Cerebellar nuclear complex (tissue), 1 donor: ENCODE measurements at places on chromosomes 13 and 19.

DNA sequence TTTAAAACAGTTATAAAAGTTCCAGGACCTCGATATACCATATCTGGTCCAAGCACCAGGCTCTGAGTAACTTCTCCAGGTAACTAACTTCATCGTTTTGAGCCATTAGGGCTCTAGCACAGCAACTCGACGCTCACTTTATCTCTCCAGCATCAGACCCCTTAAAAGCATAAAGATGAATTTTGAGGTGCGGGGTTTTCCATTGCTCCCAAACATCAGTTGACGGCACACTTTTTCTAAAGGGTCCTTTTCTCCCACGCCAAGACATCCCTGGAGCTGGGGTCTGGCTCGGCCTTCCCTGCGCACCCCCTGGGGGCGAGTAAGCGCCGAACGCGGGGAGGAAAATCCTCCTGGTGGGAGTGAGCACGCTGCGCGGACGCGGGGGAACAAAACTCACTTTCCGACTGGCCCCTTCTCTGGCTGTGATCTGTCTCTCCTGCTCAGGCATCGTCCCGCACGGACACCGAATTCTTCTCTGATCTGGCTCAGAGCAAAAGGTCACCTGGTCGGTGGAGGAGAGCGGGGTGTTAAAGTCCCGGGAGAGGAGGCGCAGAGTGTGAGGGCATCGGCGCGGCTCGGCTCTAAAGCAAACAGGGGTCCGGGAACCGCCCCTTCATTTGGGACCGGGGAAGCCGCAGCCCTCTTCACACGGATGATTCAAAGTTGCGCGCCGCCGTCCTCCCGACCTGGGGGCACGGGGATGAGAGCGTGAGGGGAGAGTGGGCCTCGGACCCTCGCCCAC lies at the start of gene ATP7B:
Gene ATP7B, minus strand, starts transcription at position 561 of the 742 bp plus-strand sequence. Its CDS starts 113 bp downstream, at position 448.
- DNase-seq = no peak

DNA sequence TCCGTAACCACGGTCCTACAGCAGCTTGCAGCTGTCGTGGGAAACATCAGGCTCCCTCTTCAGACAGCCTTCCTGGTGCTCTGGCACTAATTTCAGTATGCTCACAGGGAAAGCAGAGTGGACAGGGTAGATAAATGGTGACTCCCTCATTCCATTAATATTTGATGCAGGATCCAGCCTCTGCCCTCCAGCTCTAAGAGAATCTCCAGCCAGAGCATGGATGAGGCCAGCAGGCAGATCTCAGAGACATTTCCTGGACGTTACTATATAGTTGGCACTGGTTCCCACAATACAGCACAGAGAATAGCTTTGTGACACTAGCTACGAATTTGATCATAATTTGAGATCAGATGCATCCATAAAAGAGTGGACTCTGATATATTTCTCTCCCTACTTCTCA lies 341.4 kb downstream of the LIG4 start:
- DNase-seq = no peak

DNA sequence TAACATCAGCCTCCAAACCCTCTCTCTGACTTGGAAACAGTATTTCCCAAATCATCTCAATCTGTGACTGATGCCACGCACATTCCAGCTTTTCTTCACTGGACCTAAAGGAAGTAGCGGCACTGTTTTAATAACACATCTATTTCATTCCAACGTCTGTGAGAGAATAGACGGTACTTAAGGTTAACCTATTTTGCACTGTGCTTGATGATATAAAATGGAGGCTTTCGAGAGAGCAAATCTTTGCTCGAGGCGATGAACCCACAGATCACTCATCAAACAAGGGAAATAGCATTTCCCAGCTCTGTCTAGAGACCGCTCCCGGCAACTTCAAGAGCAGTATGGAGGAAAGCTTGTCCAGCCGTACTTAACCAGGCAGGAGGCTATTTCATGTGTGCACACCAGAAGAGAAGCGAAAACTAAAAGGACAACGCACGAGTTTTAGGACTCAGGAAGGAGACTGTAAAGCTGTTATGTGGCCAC lies 2.9 kb downstream of the UBL3 start:
- DNase-seq = no peak

DNA sequence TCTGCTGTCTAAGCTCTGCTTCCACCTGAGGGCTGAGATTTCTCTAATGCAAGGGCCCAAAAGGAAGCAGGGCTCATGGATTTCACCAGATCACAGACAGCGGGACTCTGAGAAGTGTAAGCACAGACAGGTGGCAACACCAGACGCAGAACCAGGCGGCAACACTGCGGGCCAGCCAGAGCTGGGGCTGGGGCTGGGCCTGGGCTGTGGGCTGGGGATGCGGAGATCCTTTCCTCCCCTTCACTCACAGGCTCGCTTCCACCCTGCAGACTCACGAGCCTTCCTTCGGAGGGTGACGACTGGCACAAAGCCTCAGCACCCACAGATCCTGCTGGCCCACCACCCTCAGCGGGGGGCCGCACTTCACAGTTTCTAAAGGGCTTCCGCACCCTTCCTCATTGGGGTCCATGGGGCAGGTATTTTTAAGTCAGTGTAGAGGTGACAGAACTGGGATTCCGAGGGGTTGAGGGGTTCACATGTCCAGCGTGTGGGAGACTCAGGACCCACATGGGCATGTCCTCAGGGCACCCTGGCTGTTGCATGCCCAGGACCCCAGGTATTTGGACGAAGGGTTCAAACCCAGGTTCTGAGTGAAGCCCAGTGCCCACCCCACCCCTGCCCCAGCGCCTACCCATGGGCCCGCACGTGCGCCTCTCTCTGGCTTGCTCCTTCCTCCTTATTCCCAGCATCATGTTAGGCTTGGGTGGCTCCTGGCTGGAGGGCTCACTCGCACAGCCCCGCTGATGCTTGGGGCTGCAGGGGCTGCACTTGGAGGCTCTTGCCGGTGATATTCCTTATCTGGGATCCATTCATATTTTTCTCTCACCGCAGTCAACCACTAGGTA lies 137.3 kb upstream of the GPR12 start:
- DNase-seq = no peak

DNA sequence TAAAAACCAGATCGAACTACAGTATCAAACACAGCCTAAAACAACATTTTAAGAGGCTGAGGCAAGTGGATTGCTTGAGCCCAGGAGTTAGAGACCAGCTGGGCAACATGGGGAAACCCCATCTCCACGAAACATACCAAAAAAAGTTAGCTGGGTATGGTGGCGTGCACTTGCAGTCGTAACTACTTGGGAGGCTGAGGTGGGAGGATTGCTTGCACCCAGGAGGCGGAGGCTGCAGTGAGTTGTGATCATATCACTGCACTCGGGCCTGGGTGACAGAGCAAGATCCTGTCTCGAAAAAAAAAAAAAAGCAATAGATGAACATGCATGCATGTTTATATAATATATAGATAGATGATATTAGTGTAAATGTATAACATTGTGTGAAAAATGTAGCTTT lies 5.2 kb upstream of the MRPS31 start:
- DNase-seq = no peak

DNA sequence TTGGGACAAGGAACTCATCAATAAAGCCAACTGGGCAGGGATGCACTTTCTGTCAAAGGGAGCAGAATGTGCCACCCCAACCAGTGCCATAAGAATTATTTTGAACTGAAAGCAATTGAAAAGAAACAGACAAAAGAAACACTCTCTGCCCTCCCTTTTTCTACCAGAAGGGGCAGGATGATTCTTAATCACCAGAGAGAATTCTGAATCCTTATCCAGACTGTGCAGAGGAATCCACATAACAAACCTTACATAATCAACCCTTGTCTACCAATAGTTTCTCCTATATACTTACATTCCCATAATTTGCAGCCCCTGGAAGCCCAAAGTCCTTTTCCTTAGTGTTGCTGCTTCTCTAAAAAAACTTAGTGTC lies 520.7 kb upstream of the NBEA start:
- DNase-seq = no peak

GRCh38 chr13:35995136-35995535 lies 136.0 kb downstream of the DCLK1 start:
- DNase-seq = no peak

GRCh38 chr13:114088863-114089262 lies 43.6 kb downstream of the RASA3 start:
- no peak for DNase-seq

DNA sequence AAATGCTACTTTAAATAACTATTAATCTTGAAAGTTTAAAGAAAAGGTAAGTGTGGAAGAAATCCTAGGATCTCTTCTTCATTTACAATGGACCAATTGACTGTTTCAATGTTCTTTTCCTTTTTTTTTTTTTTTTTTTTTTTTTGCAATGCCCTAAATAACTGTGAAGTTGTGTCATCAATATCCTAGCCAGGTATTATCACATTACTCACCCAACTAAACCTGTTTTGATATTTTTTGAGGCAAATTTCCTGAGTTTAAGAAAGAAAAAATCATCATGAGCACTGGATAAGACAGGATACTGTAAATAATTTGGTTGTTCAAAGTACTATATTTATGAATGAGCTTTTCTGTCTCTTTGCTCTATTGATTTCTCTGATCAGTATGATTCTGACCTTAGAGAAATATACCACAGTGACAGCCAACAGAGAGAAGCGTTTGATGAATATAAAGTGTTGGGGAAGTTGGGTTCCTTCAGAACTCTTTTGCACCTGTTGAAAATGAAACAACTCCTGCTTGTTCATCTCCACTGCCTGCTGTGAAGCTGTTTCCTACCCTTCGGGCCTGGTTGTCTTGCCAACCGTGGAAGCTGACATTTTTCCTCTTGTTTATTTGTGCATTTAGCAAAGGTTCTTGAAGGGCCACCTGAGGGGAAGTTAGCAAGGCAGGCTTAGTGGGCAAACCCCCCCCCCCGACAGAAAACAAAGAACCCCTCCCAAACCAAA lies 1220.5 kb upstream of the SLC10A2 start:
- DNase-seq = no peak

DNA sequence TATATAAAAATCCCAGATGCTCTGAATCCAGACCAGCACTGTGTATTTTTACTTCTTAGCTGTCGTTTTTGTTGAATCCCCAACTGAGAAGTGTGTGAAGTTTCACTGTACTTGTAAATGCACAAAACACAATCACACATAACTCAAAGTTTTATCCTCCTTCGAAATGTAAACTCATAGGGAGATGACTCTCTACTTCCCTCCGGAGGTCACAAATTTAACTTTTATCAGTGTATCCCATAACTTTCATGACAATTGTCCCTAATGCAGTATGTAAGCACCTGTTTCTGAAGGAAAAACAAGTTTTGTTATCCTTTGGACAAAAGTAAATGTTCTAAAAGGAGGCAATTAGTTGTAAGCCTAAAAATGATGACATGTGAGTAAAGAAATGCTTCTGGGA lies 665.0 kb upstream of the SLITRK6 start:
- no peak for DNase-seq

DNA sequence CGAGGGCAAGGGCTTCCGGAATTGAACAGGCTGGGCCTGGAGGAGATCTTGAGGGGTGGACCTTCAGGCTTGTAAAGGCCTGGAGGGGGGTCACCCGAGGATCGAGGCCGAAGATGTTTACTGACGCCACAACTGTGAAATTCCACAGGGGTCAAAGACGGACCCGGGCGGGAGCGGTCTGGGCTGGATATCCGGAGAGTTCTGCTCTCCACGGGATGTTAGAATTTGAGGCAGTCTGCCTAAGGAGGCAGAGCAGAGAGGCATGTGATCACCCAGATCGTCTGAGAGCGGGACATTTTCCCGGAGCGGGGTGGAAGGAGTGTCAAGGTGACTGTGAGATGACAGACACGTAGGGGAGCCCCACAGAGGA lies 13.2 kb downstream of the KLHL26 start:
- DNase-seq = no peak

GRCh38 chr13:38872693-38873092 lies 117.9 kb downstream of the STOML3 start:
- no peak for DNase-seq

- DNase-seq = no peak
These were observed 121.9 kb upstream of the GJB6 start for GRCh38 chr13:20353973-20354372.

- DNase-seq = no peak
These were observed 5.2 kb downstream of the SPATA13 start for GRCh38 chr13:24165746-24166145.

DNA sequence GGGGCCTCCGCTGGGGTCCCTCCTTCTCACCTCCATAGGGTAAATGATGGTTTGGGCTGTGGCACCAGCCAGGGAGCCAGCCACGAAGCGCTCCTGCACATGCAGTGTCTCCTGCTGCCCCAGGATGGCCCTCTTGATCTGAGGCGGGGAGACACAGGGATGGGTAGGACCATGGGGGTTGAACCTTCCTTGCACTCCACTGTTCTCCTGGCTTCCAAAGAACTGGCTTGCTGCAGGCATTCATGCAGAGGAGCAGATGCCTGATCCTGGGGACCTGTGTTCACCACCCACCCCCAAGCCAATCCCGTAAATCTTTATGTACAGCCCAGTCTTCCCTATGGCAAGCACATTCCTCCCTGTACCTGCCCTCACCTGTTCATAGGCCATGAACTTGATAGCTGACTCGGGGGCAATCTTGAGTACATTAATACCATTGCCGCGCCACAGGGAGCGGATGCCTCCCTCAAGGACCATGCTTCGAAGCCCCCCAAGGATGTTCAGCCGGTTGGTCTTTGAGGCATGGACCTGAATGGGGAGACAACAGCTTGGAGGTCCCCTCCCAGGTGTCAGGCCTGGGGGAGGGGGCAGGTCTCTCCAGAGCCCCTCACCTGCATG lies 5.5 kb downstream of the SLC25A23 start:
- no peak for DNase-seq

GRCh38 chr13:100876044-100876403 lies 201.4 kb upstream of the TMTC4 start:
- no peak for DNase-seq
